ENCODE measurements at places on chromosomes 3 and 15. TPM values are rescaled to one million over a fixed set of nuclear protein-coding genes. Genes with fewer than 3 reads are reported as not detected.

Gene FSIP1
- total RNA-seq, result 1.5 TPM

- H3K27me3 ChIP-seq, result no peaks in the 10 kb centered on the region
- no peaks in the 10 kb centered on the region for H3K4me1 ChIP-seq
- H3K36me3 ChIP-seq, result peaks cover 4% of the 10 kb centered on the region
Observed at GRCh38 chr15:100252359-100252758, 89.4 kb downstream of the ADAMTS17 start.

DNA sequence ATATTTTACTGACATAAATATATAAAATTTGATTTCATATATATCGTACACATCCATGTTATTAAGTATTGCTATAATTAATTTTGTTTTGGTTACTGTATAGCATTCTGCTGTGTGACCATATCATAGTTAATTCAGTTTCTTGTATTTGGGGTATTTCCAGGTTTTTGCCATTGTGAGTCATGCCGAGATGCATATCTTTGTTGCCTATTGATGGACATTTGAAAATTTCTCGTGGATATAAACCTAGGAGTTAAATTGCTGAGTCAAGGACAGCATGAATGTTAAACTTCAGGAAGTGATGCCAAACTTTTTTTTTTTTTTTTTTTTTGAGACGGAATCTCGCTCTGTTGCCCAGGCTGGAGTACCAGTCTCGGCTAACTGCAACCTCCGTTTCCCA, 33.7 kb upstream of the GPR171 start:
- no peak overlapping the region for H3K4me3 ChIP-seq
- H3K4me1 ChIP-seq, result no peaks in the 10 kb centered on the region
- H3K27me3 ChIP-seq, result peaks cover 3% of the 10 kb centered on the region
- H3K36me3 ChIP-seq, result no peaks in the 10 kb centered on the region

DNA sequence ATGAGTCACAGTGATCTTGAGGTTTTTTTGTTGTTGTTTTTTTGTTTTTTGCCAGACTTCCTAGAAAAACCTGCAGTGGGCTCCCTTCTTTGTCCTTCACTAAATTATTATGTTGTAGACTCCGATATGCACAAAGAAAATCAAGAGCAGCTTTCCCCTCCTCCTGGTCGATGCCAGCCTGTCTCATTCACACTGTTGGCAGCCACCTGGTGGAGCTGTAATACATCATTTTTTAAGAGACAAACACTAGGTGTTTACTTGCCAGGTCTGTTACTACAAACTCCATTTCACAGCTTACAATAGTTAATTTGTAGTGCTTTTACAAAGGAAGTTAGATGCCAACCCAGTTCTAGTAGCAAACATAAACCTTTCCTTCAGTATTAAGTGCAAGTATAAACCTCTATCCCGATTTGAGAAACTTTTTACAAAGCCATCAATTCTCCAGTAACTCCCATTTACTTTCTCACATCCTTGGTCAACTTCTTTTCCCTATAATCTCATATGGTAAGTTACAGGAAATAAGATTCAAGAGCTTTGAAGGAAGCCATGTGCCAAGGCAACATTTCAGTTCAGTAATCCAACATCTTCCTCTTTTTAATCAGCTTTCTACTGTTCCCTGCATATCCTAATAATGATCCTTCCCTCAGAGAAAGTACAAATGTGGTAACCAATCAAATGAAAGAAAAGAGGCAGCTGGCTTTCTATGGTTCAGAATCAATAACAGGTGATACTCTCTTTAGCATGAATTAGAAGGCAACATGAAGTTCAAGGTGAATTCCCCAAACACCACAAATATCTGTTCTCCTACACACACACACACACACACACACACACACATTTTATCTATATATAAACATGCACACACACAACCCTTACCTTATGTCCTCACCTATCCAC, 14.0 kb downstream of the AAGAB start:
- peaks cover 18% of the 10 kb centered on the region for H3K4me1 ChIP-seq
- H3K4me3 ChIP-seq, result no peak overlapping the region
- DNase-seq, result no peak

DNA sequence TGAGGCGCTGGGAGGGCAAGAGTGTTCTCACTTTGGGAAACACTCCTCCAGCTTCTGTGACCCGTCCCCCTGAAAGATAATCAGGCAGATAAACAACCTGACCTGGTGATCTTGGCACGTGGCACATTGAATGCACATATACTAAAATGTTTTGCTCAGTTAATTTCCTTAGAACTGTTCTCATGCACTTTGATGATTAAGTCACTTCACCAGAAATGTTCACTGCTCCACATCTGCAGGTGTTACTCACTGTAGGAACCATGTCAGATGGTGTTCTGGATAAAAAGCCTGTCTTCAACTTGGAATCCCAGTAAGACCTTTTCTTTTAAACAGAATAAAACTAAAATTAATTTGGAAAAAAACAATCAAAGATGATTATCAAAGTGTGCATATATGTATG, 24.6 kb upstream of the NIPA2 start:
- no peak overlapping the region for H3K4me3 ChIP-seq
- no peak overlapping the region for H3K27ac ChIP-seq
- H3K36me3 ChIP-seq, result peaks cover 5% of the 10 kb centered on the region
- H3K4me1 ChIP-seq, result no peaks in the 10 kb centered on the region
- peaks cover 2% of the 10 kb centered on the region for H3K27me3 ChIP-seq

DNA sequence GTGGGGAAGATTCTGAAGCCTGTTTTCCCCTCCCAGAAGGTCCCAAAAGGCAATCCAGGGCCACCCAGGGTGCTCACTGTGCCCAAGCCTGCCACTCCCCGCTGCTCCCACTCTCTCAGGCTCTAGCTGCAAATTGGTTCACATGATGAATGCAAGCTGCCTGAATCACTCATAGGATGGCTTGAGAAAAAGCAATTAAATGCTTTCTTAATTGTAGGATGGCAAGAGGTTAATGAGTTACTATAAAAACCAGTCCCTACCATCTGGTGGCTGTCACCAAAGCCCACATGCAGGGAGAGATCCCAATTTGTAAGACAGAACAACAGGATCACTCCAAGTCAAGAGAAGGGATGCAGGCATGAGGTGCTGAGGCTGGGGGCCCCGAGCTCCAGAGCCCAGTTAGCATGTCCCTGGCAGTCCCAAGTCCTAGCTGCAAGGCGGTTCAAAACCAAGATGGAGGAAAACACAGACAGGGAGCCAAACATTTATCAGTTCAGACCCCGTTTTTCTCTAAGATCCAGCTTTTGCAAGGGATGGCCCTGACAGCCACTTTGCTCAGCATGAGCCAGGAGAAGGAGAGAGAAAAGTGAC, 207.1 kb downstream of the UACA start:
- H3K4me1 ChIP-seq, result no peaks in the 10 kb centered on the region
- H3K27ac ChIP-seq, result no peak overlapping the region
- no peak for DNase-seq
- no peaks in the 10 kb centered on the region for H3K27me3 ChIP-seq

- H3K4me3 ChIP-seq, result no peak overlapping the region
- peaks cover 2% of the 10 kb centered on the region for H3K4me1 ChIP-seq
- H3K27ac ChIP-seq, result no peak overlapping the region
- no peaks in the 10 kb centered on the region for H3K27me3 ChIP-seq
- H3K36me3 ChIP-seq, result no peaks in the 10 kb centered on the region
Observed at GRCh38 chr3:189712906-189713483, 81.8 kb downstream of the TP63 start.

- H3K27me3 ChIP-seq, result no peaks in the 10 kb centered on the region
- H3K4me1 ChIP-seq, result no peaks in the 10 kb centered on the region
- DNase-seq, result no peak
- no peaks in the 10 kb centered on the region for H3K36me3 ChIP-seq
Observed at GRCh38 chr3:169303660-169304059, 359.9 kb downstream of the MECOM start.

Gene STRIT1
- not detected for total RNA-seq

GRCh38 chr3:32757618-32758374, 60.0 kb upstream of the TRIM71 start:
- H3K36me3 ChIP-seq, result no peaks in the 10 kb centered on the region
- no peak overlapping the region for H3K27ac ChIP-seq
- no peak for DNase-seq
- no peaks in the 10 kb centered on the region for H3K27me3 ChIP-seq
- no peak overlapping the region for H3K4me3 ChIP-seq
